ENCODE measurements at places on chromosomes 6 and 20.

- DNase-seq: no peak
Measured at GRCh38 chr20:1427457-1428054, 34.7 kb upstream of the FKBP1A start.

GRCh38 chr20:10321138-10321717 is 102.6 kb downstream of the SNAP25 start:
- DNase-seq: no peak

- DNase-seq: no peak
Measured at GRCh38 chr6:156060013-156060412, 604.4 kb upstream of the NOX3 start.

GRCh38 chr6:166308033-166308768 is at the start of gene PRR18:
Gene PRR18 (minus strand): TSS chr6:166308392. CDS start chr6:166308142, 250 bp downstream.
- DNase-seq: no peak

DNA sequence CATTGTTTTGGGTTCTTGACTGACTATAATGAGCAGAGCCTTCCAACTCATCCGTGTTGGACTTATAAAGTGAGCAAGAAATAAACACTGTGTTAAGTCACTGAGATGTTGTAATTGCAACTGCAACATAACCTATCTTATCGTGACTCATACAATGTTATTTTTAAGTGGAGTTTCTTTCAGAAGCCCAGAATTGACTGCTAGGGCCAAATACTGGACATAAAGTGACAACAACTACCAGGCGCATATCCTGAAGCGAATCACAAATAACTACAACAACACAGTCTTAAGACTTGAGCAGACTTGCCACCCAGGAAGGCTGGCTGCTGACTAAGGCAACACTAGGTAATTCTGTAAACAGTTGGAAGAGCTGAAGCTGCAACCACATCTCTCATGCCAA is 326.6 kb downstream of the COL12A1 start:
- DNase-seq: no peak

DNA sequence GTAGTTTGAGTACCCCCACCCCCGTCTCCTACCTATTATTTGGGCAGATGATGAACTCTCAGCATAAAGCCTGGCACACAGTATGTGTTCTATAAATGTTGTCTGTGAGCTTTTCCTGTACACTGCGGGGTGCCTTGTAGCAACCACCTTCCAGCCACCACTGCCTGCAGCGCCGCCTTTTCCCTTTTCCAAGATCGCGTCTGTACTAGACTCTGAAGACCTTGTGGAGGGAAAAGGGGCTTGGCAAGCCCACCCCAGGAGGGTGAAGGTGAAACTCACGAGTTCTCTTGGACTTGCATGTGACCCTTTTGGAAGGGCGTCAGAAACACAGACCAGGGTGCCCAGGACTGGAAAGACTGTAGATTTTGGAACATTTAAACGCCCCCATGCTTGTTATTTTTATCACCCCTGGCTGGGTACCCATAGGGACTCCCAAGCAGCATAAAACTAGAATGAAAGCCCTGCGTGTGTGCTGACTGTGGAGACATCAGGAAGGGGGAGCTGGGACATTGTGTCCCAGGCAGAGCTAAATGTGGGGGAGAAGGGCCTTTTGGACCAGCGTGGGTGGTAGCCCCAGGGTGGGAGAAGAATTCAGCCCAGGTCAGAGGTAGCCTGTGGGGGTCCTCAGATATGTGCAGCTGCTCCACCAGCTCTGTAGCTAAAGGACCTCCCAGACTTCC is 8.3 kb downstream of the BAK1 start:
- DNase-seq: no peak

DNA sequence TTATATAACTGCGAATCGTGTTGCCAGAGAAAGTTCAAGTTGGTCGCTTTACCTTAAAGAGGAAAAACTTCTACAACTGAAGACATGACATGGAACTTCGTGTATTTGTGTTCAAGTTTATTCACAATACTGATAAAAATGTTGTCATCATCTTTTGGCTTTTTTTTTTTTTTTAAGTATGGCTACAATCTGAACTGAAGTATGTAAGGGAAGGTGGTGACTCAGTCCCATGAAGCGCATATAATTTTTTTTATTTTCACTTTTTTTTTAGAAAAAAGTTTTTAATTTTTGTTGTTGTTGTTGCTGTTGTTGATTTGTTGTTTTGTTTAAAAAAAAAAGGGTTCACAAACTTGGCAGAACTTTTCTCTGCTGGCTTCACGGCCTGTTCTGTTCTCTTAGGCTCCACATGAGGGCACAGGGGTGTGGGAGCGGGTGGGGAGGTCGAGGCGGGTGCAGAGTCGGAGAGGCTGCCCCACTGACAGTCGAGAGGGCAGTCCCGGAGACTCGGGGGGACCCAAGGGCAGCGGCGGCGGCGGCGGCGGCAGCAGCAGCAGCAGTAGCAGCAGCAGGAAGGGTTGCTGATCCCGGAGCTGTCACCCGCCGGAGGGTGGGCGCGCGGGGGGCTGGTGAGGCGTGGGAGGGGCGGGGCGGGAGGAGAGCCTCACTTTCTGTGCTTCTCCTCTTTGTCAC is 17.0 kb downstream of the TFAP2A start:
- DNase-seq: no peak

- no peak for DNase-seq
Measured at GRCh38 chr6:4794140-4794707, 18.0 kb downstream of the CDYL start.

DNA sequence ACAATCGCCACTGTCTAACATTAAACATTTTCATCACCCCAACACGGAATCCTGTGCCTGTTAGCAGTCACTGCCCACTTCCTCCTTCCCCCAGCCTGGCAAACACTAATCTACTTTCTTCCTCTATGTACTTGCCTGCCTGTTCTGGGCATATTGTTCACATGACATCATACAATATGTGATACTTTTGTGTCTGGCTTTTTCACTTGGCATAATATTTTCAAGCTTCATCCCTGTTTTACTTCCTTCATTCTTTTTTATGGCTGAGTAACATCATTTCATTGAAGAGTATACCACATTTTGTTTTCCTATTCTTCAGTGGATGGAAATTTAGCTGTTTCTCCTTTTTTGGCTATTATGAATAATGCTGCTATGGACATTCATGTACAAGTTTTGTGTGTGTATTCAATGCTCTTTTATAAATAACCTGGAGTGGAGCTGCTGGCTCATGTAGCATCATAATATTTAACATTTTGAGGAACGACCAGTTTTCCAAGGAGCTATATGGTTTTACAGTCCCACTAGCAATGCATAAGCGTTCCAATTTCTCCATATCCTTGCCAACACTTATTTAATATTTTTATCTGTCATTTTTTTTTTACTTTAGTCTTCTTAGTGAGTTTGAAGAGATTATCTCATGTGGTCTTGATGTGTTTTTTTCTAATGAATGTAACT is 360.1 kb downstream of the HDGFL1 start:
- no peak for DNase-seq

- no peak for DNase-seq
Measured at GRCh38 chr20:50804437-50805348, 9.8 kb downstream of the BCAS4 start.

- DNase-seq: no peak
Measured at GRCh38 chr6:71608646-71609045, 277.7 kb upstream of the RIMS1 start.

- no peak for DNase-seq
Measured at GRCh38 chr6:47780510-47781356, 1.1 kb upstream of the OPN5 start.

- no peak for DNase-seq
Measured at GRCh38 chr6:159805440-159806020, 5.5 kb downstream of the PNLDC1 start.

DNA sequence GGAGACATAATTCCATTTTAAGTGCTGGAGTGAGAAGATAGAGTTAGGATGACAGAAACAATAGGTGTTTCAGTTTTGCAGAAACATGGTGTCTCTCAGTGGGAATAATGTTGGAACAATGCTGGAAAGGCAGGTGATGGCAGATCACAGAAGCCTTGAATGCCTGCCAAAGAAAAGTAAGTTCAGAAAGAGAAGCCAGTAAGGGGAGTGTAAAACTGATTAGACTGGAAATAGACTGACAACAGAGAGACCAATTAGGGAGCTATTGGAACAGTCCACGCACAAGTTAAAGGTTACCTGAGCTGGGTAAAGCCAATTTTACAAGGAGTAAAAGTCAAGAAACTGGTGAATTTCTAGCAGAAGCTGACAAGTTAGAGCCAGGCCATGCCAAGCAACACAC is 142.9 kb downstream of the TFAP2A start:
- no peak for DNase-seq

DNA sequence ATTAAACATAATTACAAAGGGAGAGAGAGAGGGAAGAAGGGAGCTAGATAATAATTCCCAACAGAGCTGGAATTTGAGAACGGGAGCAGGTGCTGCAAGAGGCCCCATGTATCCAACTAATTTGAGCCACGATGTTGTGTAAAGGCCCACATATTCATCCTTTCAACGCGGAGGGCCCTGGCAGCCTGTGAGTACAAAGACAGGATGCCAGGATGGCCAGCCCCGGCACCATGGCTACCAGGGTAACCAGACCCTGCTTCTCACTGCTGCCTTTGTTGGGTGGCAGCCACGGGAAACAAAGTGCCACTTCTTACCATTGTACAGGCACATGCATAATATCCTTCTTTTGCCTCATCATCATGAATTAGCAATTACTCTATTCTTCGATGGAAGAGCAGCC is 492.0 kb upstream of the NRSN1 start:
- DNase-seq: no peak

Data from GOT3 (cell line).